ENCODE measurements at places on chromosomes 2 and 18.

DNA sequence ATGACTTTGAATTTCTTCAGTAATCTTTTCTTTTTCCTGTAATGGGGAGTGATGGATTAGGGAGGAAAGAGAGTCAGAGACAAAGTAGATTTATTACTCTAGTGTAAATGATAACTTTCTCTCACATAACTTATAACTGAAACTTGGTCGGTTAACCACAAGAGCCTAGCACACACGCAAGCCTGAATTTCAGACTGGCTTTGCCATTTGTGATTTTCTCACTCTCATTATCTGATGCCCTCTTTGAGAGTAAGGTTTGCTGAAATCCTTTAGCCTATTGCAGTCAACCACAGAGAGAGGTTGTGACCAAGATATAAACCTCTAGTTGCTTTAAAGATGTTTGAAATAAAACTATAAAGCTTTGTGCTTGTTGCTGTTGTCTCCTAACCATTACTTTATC is 117.9 kb upstream of the NETO1 start:
- no peak for DNase-seq

DNA sequence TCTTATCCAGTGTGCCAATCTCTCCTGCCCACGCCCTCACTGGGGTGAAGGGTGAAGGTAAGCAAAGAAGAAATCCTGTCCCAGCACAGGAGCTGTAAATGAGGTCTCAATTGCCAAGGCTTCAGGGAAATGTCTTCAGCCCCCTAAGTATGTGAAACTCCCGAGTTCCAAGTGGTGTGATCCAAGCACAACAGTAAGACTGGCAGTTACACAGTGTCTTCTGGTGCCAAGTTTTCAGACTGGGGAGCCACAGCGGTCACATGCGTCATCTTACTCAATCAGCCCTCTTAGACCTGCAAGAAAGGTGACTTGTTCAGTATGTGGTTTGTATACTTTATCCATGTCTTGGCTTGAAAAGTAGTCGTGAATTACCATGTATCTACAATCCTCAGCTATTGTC is 55.0 kb upstream of the SPRED2 start:
- DNase-seq, result no peak

- DNase-seq, result no peak
These were observed 55.9 kb downstream of the GRB14 start for GRCh38 chr2:164565359-164565758.

DNA sequence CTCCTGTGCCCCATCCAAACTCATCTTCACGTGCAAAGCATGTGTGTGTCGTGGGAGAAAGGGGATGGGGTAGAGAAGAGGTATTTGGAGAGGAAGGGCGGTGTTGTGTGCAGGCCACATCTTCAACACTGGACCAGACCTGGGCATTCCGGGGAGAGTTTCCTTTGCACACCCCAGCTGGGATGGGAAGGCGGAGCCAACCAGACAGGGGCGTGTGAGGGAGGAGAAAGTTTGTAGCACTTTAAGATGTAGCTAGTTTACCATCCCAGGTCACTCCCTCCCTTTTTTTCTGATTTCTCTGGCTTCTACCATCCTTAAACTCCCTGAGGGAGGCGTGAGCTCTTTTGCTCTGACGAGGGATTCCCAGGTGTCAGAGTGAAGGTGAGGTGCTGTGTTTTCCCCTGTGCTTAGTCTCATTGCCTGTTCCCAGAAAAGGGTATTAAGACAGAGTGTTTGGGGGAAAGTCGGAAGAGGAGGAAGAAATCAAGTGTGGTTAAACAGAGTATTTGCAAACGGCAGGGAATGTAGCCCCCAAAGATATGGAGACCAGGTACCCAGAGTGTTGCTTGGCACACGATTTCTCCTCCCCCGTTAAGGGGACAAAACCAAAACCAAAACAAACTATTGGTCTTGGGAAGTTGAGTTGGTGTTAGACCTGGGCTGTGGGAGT is 1.6 kb downstream of the SETBP1 start:
- DNase-seq, result no peak

- no peak for DNase-seq
These were observed 78.6 kb downstream of the FARSB start for GRCh38 chr2:222577341-222577740.

DNA sequence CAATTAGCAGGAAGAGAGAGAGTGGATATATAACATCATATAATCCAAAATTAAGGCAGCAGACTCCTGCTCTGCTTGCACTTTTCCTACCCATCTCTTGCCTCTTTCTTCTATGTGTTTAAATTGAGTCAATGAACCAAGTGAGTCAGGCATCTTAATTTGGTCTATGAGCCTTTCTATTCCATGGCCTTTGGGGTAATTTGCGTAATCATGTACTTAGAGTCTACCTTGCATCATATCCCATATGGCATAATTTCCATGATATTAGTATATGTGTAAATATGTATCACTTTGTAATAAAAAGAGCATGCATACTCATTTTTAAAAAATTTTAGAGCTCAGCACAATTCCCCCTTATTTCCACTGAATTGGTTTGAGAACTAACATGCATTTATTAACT is 555.2 kb downstream of the STK39 start:
- DNase-seq, result no peak

DNA sequence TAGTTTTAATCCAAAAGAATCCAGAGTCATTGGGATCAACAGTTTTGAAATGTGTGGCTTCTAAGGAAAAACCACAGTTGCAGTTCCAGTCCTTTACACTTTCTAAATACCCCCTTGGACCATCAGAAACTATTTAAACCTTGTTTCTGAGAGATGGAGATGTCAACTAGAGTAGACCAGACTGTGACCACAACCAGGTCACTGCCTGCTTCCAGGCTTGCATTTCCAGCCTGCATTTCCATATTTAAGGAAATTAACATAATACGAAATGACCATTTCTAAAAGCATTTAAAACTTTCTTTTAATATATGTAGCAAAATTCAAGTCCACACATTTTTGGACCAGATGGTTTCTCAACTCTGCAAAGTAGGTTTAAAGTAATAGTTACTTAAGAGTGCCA is 38.4 kb downstream of the ADD2 start:
- no peak for DNase-seq

DNA sequence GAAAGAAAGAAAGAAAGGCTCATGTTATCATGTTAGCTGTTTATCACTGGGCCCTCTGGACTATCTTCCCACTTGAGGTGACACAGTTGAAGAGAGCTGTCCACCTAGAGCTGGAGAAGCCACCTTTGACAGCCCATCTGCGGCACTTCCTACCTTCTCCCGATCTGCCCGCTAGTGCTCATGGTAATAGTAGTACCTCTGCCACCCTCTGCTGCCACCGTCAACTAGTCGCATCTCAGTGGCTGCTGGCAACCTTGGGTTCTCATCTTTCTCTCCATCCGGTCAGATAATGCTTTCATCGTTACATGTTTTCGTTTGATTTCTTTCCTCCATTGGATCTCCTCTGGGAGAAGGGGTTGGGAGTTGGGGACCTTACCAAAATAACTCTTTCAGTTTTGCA is 63.2 kb upstream of the COPS8 start:
- no peak for DNase-seq

All from activated CD8-positive, alpha-beta T cell treated with anti-CD3 and anti-CD28 coated beads, Interleukin-2, amount 10 ng/mL, durations not matched to agents 7 days and 5 days (primary cell).